ENCODE measurements at places on chromosomes 11 and 22.

- peaks cover 13% of the 10 kb centered on the region for H3K36me3 ChIP-seq
- H3K27me3 ChIP-seq = no peaks in the 10 kb centered on the region
- DNase-seq = no peak
- H3K4me1 ChIP-seq = no peaks in the 10 kb centered on the region
- no peak overlapping the region for H3K4me3 ChIP-seq
- no peak overlapping the region for H3K27ac ChIP-seq
Measured at GRCh38 chr11:70790671-70791300, 392.5 kb downstream of the CTTN start.

GRCh38 chr11:83549984-83550667 is 264.0 kb upstream of the CCDC90B start:
- no peak overlapping the region for H3K27ac ChIP-seq
- DNase-seq = no peak
- no peak overlapping the region for H3K4me3 ChIP-seq
- H3K27me3 ChIP-seq = no peaks in the 10 kb centered on the region

- H3K4me1 ChIP-seq = peaks cover 1% of the 10 kb centered on the region
- no peaks in the 10 kb centered on the region for H3K36me3 ChIP-seq
- H3K27me3 ChIP-seq = peaks cover 49% of the 10 kb centered on the region
- no peak overlapping the region for H3K4me3 ChIP-seq
- no peak for DNase-seq
- no peak overlapping the region for H3K27ac ChIP-seq
Measured at GRCh38 chr11:76637491-76638269, 32.9 kb downstream of the LRRC32 start.

DNA sequence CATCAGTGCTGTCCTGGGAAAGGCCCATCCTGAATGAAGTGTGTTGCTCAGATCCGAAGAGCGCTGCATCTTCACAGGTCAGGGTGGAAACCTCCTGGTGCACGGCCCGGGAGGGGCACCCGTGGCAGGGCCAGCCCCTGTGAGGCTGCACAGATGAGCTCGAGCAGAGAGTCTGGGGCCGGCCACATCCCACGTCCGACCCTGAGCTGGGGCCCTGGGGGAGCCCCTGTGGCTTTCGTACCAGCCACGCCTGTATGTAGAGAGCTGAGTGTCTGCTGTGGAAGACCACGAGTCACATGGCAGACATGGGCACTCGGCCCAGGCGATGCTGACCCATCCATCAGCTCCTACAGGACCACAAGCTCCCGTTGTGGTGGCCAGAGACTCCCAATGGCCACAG is 24.9 kb upstream of the SEPTIN5 start:
- no peak overlapping the region for H3K27ac ChIP-seq
- no peak for DNase-seq
- no peak overlapping the region for H3K4me3 ChIP-seq
- no peaks in the 10 kb centered on the region for H3K4me1 ChIP-seq
- H3K36me3 ChIP-seq = no peaks in the 10 kb centered on the region

- no peak overlapping the region for H3K27ac ChIP-seq
- no peaks in the 10 kb centered on the region for H3K27me3 ChIP-seq
- no peak for DNase-seq
- H3K4me3 ChIP-seq = no peak overlapping the region
- no peaks in the 10 kb centered on the region for H3K36me3 ChIP-seq
Measured at GRCh38 chr22:48670731-48671130, 1156.9 kb downstream of the BRD1 start.

DNA sequence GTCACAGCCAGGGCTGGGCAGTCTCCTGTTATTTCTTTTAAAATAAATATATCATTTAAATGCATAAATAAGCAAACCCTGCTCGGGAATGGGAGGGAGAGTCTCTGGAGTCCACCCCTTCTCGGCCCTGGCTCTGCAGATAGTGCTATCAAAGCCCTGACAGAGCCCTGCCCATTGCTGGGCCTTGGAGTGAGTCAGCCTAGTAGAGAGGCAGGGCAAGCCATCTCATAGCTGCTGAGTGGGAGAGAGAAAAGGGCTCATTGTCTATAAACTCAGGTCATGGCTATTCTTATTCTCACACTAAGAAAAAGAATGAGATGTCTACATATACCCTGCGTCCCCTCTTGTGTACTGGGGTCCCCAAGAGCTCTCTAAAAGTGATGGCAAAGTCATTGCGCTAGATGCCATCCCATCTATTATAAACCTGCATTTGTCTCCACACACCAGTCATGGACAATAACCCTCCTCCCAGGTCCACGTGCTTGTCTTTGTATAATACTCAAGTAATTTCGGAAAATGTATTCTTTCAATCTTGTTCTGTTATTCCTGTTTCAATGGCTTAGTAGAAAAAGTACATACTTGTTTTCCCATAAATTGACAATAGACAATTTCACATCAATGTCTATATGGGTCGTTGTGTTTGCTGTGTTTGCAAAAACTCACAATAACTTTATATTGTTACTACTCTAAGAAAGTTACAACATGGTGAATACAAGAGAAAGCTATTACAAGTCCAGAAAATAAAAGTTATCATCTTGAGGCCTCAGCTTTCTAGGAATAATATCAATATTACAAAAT is 13.4 kb downstream of the OR51B4 start:
- no peak overlapping the region for H3K4me3 ChIP-seq
- H3K27ac ChIP-seq = no peak overlapping the region
- H3K27me3 ChIP-seq = no peaks in the 10 kb centered on the region
- H3K36me3 ChIP-seq = no peaks in the 10 kb centered on the region

DNA sequence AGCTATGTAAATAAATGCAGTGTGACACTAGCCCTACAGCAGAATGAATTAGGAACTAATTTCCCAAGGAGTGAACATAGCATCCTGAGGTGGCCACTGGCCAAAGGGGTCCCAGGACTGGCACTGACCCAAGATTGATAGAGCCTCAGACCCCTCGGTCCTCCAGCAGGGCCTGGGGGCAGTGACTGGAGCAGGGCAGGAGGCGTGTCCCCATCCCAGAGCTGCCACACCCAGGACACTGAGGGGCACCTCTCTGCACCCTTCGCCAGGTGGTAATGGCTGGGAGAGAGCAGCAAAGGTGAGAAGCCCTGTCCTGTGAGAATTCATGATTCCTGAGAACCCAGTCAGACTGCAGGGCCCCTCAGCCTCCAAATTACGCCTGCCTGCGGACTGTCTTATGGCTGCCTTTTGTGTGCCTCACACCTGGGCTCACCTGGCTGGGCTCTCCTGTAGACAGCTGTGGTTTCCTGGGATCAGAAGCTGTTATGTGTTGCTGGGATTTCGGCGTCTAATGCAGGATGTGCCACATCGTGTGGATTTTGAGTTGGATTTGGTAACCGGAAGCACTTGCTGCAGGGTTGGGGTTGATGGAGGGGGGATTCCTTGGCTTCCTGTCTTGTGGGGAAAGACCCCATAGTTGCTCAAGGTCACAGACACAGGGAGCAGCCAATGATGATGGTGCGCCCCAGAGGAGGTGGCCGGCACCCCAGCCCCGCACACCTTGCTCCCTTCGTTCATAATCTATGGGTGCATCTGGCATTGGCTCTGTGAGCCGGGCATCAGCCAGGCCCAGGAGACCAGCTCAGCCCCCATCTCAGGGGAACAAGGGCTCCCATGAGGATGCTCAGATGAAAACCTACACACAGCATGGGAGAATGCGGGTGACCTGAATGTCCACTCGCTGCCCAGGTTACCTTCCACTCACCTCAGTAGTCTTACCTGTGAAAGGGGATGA is 582.9 kb downstream of the BRD1 start:
- no peaks in the 10 kb centered on the region for H3K36me3 ChIP-seq
- H3K4me1 ChIP-seq = no peaks in the 10 kb centered on the region
- no peak overlapping the region for H3K4me3 ChIP-seq
- no peak for DNase-seq
- peaks cover 7% of the 10 kb centered on the region for H3K27me3 ChIP-seq

DNA sequence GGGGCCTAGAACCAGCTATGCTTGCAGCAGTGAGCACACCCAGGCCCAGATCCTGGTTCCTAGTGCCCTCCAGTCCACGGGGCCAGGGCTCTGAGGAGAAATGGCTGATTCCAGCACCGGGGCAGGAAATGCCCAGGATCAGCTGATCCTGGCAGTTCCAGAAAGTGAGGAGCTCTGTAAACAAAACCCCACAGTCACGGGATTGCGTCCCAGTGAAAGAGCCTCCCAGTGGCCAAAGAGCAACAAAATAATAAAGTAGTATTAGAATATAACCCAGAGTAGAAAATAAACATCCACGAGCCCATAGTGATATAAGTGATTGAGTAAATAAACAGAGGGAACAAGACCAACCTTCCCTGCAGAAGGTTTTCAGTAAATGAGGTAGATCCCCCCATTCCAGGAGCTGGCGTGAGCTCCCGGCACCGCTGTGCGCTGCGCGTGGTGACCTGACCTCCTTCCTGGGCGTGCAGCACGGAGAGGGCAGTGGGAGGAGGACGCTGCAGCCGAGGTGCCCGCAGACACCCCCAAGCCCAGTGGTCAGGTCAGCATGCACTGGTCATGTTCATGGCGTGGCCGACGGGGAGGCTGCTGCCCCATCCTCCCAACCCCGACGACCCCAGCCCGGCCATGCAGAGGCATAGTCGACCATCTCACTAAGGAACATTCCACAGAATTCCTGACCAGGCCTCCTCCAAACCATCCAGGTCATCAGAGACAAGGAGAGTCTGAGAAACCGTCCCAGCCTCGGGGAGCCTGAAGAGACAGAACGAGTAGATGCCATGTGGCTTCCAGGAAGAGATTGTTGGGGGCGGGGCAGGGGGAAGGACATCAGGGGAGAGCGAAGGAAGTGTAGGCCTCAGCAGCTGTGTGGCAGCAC is 19.8 kb downstream of the PTDSS2 start:
- no peaks in the 10 kb centered on the region for H3K27me3 ChIP-seq
- H3K27ac ChIP-seq = no peak overlapping the region
- DNase-seq = no peak
- no peaks in the 10 kb centered on the region for H3K4me1 ChIP-seq
- no peak overlapping the region for H3K4me3 ChIP-seq

DNA sequence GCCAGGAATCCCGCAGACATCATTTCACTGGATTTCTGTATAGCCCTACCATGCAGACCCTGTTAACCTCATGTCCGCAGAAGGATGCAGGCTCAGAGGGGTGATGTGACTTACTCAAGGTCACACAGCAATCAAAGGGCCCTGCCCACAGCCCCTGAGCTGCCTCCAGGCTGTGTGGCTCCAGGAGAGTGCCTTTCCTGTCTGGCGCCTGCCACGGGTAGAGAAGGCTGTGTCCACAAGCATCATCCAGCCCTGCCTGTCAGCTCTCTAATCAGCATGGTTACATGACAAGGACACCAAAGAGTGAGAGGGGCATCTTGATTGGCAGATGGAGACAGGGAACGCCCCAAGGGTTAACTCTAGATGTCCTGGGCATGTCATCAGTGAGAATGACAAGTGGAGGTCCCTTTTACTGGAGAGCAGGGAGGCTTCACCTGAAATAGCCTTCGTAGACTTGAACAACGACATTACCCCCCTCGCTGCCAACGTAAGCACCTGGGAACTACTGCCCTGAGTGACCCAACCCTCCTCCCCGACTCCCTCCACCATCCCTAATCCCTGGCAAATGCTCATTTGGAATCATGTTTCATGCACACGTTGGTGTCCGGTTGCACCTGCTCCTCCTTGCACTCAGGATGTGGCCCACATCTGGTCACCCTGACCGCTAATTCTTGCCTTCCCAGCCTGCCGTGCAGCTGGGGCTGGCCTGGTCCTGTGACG is 6.9 kb downstream of the FGF19 start:
- no peaks in the 10 kb centered on the region for H3K36me3 ChIP-seq
- H3K27me3 ChIP-seq = peaks cover 24% of the 10 kb centered on the region
- no peak overlapping the region for H3K27ac ChIP-seq
- no peak for DNase-seq
- H3K4me1 ChIP-seq = no peaks in the 10 kb centered on the region

DNA sequence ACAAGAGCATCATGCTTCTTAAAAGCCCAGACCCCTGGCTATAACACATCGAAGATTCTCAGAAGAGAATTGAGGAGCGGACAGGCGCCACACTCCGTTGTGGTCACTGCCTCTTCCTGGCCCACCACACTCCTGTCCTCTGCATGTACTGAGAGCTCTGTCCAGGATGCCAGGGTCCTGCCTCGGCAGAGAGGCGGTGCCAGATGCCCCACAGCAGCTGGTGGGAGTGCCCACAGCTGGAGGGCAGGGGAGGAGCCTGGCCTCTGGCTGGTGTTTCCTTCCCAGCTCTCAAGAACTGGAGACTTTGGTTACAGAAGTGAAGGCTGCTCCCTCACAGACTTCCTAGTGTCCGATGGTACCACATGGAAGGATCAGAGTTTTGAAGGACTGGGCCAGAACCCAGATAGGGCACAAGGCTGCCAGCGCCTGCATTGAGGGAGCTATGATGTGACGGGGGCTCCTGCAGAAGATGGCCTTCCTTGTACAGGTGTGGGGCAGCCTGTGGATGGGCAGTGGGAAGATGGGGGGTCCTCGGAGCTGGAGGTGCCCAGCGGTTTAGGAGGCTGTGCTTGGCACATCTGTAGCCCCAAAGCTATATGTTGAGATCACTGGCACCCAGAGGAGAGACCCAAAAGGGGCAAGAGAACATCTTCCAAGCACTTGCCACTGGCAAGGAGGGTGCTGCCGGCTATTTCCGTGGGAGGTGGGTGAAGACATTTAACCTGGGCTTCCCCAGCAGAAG is 19.4 kb downstream of the RSPH14 start:
- no peaks in the 10 kb centered on the region for H3K36me3 ChIP-seq
- H3K27me3 ChIP-seq = no peaks in the 10 kb centered on the region
- H3K27ac ChIP-seq = peak overlapping the region; percentile 37
- H3K4me3 ChIP-seq = no peak overlapping the region
- H3K4me1 ChIP-seq = peaks cover 8% of the 10 kb centered on the region

DNA sequence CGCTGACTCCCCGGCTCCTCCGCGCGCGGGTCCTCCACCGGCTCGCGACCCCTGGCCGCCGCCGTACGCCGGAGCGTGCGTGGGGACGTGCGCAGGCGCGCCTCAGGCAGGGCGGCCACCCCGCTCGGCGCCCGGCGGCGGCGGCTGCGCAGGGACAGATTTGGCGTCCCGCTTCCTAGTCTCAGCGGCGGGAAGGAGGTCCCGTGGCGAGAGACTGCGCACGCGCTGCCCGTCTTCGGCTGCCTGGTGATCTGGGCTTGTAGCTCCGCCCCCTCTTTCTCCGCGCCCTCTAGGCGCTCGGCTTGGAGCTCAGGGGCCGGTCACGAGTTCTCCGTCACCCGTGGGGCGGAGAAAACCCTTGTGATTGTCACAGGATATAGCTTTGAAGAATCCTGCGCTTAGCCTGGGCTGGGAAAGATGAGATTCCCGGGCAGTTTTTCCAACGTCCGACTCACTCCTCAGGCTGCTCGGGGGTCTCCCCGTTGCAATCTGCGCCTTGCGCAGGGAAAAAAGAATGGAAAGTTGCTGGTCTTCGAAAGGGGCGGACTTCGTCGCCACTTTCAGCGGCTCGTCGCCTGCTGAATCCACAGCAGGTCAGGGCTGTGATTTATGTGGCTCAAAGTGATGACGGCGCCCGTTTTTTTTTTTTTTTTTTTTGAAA is at the start of gene PATL1:
Gene PATL1 (minus strand): TSS at position 88 of the 661 bp plus-strand sequence. CDS start 142 bp downstream, outside the sequence.
- peak within 1 kb of the TSS; percentile 99 for H3K27ac ChIP-seq
- peak within 1 kb of the TSS; percentile 95 for H3K4me3 ChIP-seq
- peaks cover 34% of the 10 kb centered on the region for H3K4me1 ChIP-seq
- no peaks in the 10 kb centered on the region for H3K27me3 ChIP-seq
- H3K36me3 ChIP-seq = peaks cover 21% of the 10 kb centered on the region

All from natural killer cell treated with Interleukin-12 subunit alpha and Interleukin-12 subunit beta and Interleukin-15 and Interleukin-18, amount 100 ng/mL, for 72 hours (primary cell).